Placental pericyte (primary cell): ENCODE measurements at places on chromosomes 7 and 10. TPM values are rescaled to one million over a fixed set of nuclear protein-coding genes. Genes with fewer than 3 reads are reported as not detected.

The CNPY1 gene
- total RNA-seq: not detected in 2 replicates

The RNF148 gene
- 0.72 and 1.5 TPM in 2 replicates for total RNA-seq

The NUTM2E gene
- not detected in 2 replicates for total RNA-seq

The VGF gene
- total RNA-seq: not detected in 2 replicates

The STRIP2 gene
- total RNA-seq: 4.8 and 8.7 TPM in 2 replicates

The CACNA2D1 gene
- total RNA-seq: 63.0 and 66.6 TPM in 2 replicates

The SFTPA2 gene
- not detected in 2 replicates for total RNA-seq

The PNLIP gene
- not detected in 2 replicates for total RNA-seq

The OR2A5 gene
- not detected in 2 replicates for total RNA-seq

The CFTR gene
- total RNA-seq: not detected in 2 replicates

The OPN4 gene
- total RNA-seq: not detected in 2 replicates

The RADIL gene
- 0.86 and 1.8 TPM in 2 replicates for total RNA-seq

The GHRHR gene
- total RNA-seq: not detected in 2 replicates

The CLCN1 gene
- total RNA-seq: not detected in 2 replicates

The GIMAP4 gene
- total RNA-seq: 0.14 TPM in 1 of 2 replicates, not detected in the other

The CRPPA gene
- 1.3 and 2.9 TPM in 2 replicates for total RNA-seq

The MMD2 gene
- not detected in 2 replicates for total RNA-seq

The METTL2B gene
- 24.7 and 47.7 TPM in 2 replicates for total RNA-seq

The PPA1 gene
- 139 and 256 TPM in 2 replicates for total RNA-seq

The DTX2 gene
- 9.8 and 11.3 TPM in 2 replicates for total RNA-seq

The HOXA1 gene
- total RNA-seq: 0.14 TPM in 1 of 2 replicates, not detected in the other

The TMEM176B gene
- total RNA-seq: 0.29 TPM in 1 of 2 replicates, not detected in the other
